Panc1 (cell line): ENCODE measurements at places on chromosomes 3 and 15. TPM values are rescaled to one million over a fixed set of nuclear protein-coding genes. Genes with fewer than 3 reads are reported as not detected.

Gene ZNF619
- 1.3 TPM for total RNA-seq

Gene SMAD3
- 394 TPM for total RNA-seq

Gene NANOGP8
- not detected for total RNA-seq

Gene SLC38A3
- 6.0 TPM for total RNA-seq

Gene ADAMTSL3
- total RNA-seq = not detected

Gene NR2F2
- total RNA-seq = 53.7 TPM
